Activated naive CD8-positive, alpha-beta T cell treated with anti-CD3 and anti-CD28 coated beads, Interleukin-2, amount 10 ng/mL, durations not matched to agents 7 days and 5 days (primary cell): ENCODE measurements at places on chromosomes 5 and 9.

DNA sequence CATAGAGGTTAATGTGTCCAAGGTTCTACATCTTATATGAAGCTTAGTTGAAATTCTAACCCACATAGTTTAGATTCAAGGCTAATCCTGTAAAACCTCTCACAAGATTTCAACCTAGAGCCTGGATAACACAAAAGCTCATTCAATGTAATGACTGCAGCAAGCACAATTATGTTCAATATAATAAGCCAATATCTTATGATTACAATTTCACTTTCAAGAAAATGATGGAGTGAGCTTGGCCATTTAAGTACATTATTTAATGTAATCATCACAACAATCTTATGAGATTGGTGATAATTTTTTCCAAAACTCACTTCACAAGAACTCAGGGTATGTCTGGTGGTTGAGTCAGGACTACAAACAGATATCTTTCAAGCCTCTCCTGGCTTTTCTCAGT lies 1140.8 kb upstream of the WWC1 start:
- no peaks in the 10 kb centered on the region for H3K27me3 ChIP-seq
- no peak for DNase-seq
- no peaks in the 10 kb centered on the region for H3K4me1 ChIP-seq

DNA sequence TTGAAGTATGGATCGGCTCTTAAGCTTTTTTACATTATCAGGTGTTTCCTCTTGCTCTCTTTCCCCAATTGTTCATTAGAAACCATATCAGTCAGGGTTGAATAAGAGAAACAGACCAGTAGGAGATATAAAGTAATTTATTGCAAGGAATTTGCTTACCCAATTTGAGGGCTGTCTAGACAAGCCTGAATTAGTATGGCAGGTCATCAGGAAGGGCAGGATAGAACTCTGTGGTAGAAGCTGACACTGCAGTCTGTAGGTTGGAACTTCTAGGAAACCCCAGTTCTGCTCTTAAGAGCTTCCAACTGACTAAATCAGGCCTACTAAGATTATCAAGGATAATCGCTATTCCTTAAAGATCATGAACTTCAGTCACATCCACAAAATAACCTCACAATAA lies 24.3 kb downstream of the ISOC1 start:
- no peaks in the 10 kb centered on the region for H3K4me1 ChIP-seq
- H3K27me3 ChIP-seq, result no peaks in the 10 kb centered on the region
- no peak overlapping the region for H3K4me3 ChIP-seq
- H3K36me3 ChIP-seq, result no peaks in the 10 kb centered on the region
- no peak overlapping the region for H3K27ac ChIP-seq
- DNase-seq, result no peak

- H3K27ac ChIP-seq, result no peak overlapping the region
- no peak overlapping the region for H3K4me3 ChIP-seq
- H3K4me1 ChIP-seq, result no peaks in the 10 kb centered on the region
- DNase-seq, result no peak
- H3K36me3 ChIP-seq, result no peaks in the 10 kb centered on the region
Measured at GRCh38 chr9:24245988-24246387, 299.7 kb downstream of the IZUMO3 start.

DNA sequence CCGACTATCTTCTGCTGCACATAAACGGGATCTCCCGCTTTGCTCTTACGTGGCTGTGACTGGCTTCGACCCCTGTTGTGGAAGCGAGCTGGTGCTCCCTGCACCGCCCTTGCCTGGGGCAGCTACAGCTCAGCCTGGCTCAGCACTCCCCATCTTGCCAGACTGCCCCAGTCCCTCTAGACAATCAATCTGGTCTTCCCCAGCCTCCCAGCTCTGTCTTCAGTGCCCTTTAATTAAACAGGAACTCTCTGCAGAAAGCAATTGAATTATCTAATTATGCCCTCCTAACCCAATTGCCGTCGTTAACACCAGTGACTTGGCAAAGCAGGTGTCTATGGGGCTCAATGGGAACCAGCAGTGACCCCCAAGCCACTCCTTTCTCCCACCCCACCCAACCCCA lies 18.9 kb upstream of the NTNG2 start:
- H3K36me3 ChIP-seq, result no peaks in the 10 kb centered on the region
- H3K27ac ChIP-seq, result no peak overlapping the region
- H3K27me3 ChIP-seq, result peaks cover 56% of the 10 kb centered on the region
- no peak overlapping the region for H3K4me3 ChIP-seq
- H3K4me1 ChIP-seq, result peaks cover 10% of the 10 kb centered on the region
- no peak for DNase-seq

- no peak overlapping the region for H3K27ac ChIP-seq
- no peaks in the 10 kb centered on the region for H3K27me3 ChIP-seq
- H3K4me3 ChIP-seq, result no peak overlapping the region
- H3K36me3 ChIP-seq, result no peaks in the 10 kb centered on the region
Measured at GRCh38 chr9:135797507-135798262, 95.7 kb downstream of the KCNT1 start.

- no peak overlapping the region for H3K27ac ChIP-seq
- no peak overlapping the region for H3K4me3 ChIP-seq
- H3K36me3 ChIP-seq, result no peaks in the 10 kb centered on the region
- H3K27me3 ChIP-seq, result peaks cover 5% of the 10 kb centered on the region
Measured at GRCh38 chr5:158691631-158692255, 408.0 kb downstream of the EBF1 start.

- no peak overlapping the region for H3K27ac ChIP-seq
- H3K36me3 ChIP-seq, result no peaks in the 10 kb centered on the region
- no peak overlapping the region for H3K4me3 ChIP-seq
- no peaks in the 10 kb centered on the region for H3K4me1 ChIP-seq
- no peaks in the 10 kb centered on the region for H3K27me3 ChIP-seq
Measured at GRCh38 chr9:23736293-23736692, 89.7 kb downstream of the ELAVL2 start.

DNA sequence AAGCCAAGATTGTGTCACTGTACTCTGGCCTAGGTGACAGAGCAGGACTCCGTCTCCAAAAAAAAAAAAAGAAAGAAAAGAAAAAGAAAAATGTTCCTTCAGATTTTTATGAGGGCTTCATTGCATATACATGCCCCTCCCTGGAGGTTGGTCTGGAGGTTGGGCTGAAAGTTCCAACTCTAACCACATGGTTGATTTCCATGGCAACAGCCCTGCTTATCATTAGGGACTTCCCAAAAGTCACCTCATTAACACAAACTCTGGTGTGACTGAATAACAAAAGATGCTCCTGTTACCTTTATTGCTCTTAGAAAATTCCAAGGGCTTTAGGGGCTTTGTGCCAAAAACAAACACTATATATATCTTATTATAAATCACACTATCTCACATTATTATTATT lies 113.8 kb downstream of the TMC1 start:
- H3K4me3 ChIP-seq, result no peak overlapping the region
- no peaks in the 10 kb centered on the region for H3K4me1 ChIP-seq
- no peak for DNase-seq
- no peak overlapping the region for H3K27ac ChIP-seq
- peaks cover 2% of the 10 kb centered on the region for H3K27me3 ChIP-seq
- no peaks in the 10 kb centered on the region for H3K36me3 ChIP-seq

- H3K4me1 ChIP-seq, result peaks cover 35% of the 10 kb centered on the region
- H3K4me3 ChIP-seq, result no peak overlapping the region
- DNase-seq, result no peak
- no peaks in the 10 kb centered on the region for H3K27me3 ChIP-seq
- H3K36me3 ChIP-seq, result peaks cover 13% of the 10 kb centered on the region
- no peak overlapping the region for H3K27ac ChIP-seq
Measured at GRCh38 chr5:132684491-132684890, 10.7 kb downstream of the IL4 start.

DNA sequence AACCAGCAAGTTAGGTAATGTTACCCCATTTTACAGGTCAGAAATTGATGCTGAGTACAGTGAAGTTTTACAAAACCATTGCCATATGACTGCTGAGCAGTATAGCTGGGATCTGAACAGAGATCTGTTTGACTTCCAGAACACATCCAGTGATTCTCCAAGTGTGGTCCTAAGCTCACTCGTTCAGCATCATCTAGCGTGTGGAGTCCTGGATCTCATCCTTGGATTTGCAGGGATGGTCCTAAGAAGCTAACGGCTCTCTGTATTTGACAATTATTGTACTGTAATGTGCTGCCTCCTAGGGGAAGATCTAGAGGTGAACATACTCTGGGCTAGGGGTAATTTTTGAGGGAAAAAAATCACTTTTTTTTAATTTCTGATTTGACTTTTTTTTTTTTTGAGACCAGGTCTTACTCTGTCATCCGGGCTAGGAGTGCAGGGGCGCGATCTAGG lies 1.4 kb downstream of the SLC26A2 start:
- peak overlapping the region; percentile 94 for H3K4me3 ChIP-seq
- no peak overlapping the region for H3K27ac ChIP-seq
- peaks cover 31% of the 10 kb centered on the region for H3K4me1 ChIP-seq
- DNase-seq, result no peak
- H3K36me3 ChIP-seq, result peaks cover 10% of the 10 kb centered on the region

- H3K27me3 ChIP-seq, result no peaks in the 10 kb centered on the region
- no peak for DNase-seq
- H3K4me1 ChIP-seq, result no peaks in the 10 kb centered on the region
- no peak overlapping the region for H3K4me3 ChIP-seq
- H3K36me3 ChIP-seq, result no peaks in the 10 kb centered on the region
Measured at GRCh38 chr9:18398038-18398437, 75.9 kb upstream of the ADAMTSL1 start.

- no peak for DNase-seq
- H3K27me3 ChIP-seq, result peaks cover 7% of the 10 kb centered on the region
- H3K27ac ChIP-seq, result no peak overlapping the region
- no peaks in the 10 kb centered on the region for H3K36me3 ChIP-seq
Measured at GRCh38 chr5:151902215-151902614, 22.4 kb downstream of the GLRA1 start.

GRCh38 chr5:31023105-31023504 lies 170.4 kb upstream of the CDH6 start:
- no peaks in the 10 kb centered on the region for H3K36me3 ChIP-seq
- no peak overlapping the region for H3K4me3 ChIP-seq
- H3K27me3 ChIP-seq, result no peaks in the 10 kb centered on the region

DNA sequence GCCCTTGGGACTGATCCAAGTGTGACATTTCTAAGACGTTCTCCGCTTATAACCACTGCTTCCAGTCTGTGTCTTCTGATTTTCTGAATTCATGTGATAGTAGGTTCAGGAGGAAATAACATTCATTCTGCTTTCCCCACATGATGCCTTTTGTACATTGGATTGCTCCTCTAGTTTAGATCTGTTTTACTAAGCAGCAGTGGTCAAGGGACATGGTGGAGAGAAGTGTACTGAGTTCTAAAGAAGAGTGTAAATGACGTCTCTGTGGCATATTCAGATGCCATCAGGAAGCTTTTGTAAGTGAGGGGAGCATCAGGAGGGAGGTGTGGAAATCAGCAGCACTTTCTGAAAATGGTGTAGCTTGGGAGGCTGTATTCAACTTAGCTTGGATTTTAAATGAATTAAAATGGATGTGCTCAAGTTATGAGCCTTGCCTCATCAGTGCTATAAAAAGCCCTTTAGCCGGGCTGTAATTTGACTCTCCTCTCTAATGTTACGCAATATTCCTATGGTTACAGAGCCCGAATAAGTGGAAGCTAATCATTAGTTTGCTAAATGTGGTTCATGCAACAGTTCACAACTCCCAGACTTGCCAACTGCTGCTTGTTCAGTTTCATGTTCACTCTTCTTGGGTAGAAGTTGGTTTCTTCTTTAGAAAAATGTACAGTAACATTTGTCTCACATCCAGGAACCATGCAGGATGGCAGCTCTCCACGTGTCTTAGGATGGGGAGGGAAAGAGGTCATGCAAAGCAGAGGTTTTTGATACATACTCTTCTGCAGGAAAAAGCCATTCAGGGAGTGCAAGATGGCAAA lies 281.3 kb downstream of the ARHGAP26 start:
- H3K27me3 ChIP-seq, result no peaks in the 10 kb centered on the region
- no peak overlapping the region for H3K27ac ChIP-seq
- H3K36me3 ChIP-seq, result peaks cover 20% of the 10 kb centered on the region
- H3K4me3 ChIP-seq, result no peak overlapping the region
- DNase-seq, result no peak
- H3K4me1 ChIP-seq, result peaks cover 8% of the 10 kb centered on the region

DNA sequence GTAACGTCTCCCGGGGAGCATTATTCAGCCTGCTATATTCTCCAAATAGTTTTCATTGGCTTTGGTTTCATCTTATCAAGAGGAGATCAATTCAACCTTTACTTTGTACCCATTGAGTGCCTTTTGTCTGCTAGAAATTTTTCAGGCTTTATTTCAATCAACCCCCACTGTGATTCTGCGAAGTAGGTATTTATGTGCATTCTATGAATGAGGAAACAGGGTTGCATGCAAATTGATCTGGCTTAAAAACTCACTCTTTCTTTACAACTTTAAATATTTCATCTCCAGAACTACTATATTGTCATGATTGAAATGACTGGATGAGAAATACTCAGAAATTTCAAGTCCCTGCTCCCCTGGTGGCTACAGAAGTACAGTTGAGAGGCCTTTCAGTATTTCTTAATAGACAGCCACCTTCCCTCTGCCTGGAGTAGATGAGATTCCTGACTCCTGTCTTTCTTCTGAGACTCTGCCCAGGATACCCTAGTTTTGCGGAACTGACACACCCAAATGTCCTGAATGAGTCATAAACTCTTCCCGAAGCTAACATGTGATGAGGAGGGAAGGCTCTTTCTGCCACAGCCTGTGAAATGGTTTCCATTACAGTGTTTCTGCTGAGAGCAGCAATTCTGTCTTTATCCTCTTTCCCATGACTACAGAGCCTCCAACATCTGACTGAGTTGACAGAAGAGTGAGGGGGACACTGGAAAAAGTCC lies 52.6 kb upstream of the TNC start:
- H3K4me3 ChIP-seq, result no peak overlapping the region
- H3K27me3 ChIP-seq, result peaks cover 15% of the 10 kb centered on the region
- no peaks in the 10 kb centered on the region for H3K36me3 ChIP-seq
- H3K4me1 ChIP-seq, result no peaks in the 10 kb centered on the region

- no peak overlapping the region for H3K4me3 ChIP-seq
- H3K36me3 ChIP-seq, result no peaks in the 10 kb centered on the region
- H3K4me1 ChIP-seq, result peaks cover 3% of the 10 kb centered on the region
- DNase-seq, result no peak
- no peak overlapping the region for H3K27ac ChIP-seq
Measured at GRCh38 chr5:149666212-149666852, 63.8 kb upstream of the PPARGC1B start.

GRCh38 chr5:9898319-9898718 lies 268.2 kb upstream of the TAS2R1 start:
- DNase-seq, result no peak
- H3K4me1 ChIP-seq, result no peaks in the 10 kb centered on the region
- no peaks in the 10 kb centered on the region for H3K36me3 ChIP-seq

- no peak overlapping the region for H3K27ac ChIP-seq
- no peaks in the 10 kb centered on the region for H3K4me1 ChIP-seq
- no peak overlapping the region for H3K4me3 ChIP-seq
- no peak for DNase-seq
- H3K36me3 ChIP-seq, result no peaks in the 10 kb centered on the region
Measured at GRCh38 chr5:2201011-2201410, 318.3 kb upstream of the IRX4 start.

GRCh38 chr5:132456987-132457361 lies 33.6 kb downstream of the IRF1 start:
- DNase-seq, result peak; percentile 54
- H3K4me3 ChIP-seq, result peak overlapping the region; percentile 66
- peak overlapping the region; percentile 99 for H3K27ac ChIP-seq
- H3K36me3 ChIP-seq, result peaks cover 50% of the 10 kb centered on the region
- no peaks in the 10 kb centered on the region for H3K27me3 ChIP-seq
- H3K4me1 ChIP-seq, result peaks cover 80% of the 10 kb centered on the region

GRCh38 chr5:178849316-178849715 lies 10.4 kb upstream of the ZNF354B start:
- H3K4me1 ChIP-seq, result no peaks in the 10 kb centered on the region
- H3K36me3 ChIP-seq, result no peaks in the 10 kb centered on the region
- H3K27ac ChIP-seq, result no peak overlapping the region
- H3K4me3 ChIP-seq, result no peak overlapping the region
- DNase-seq, result no peak
- peaks cover 10% of the 10 kb centered on the region for H3K27me3 ChIP-seq

- H3K4me3 ChIP-seq, result no peak overlapping the region
- no peaks in the 10 kb centered on the region for H3K27me3 ChIP-seq
- H3K4me1 ChIP-seq, result no peaks in the 10 kb centered on the region
- no peak for DNase-seq
Measured at GRCh38 chr9:85344901-85345300, 396.9 kb downstream of the AGTPBP1 start.
